ENCODE measurements at places on chromosomes 13 and 19. TPM values are rescaled to one million over a fixed set of nuclear protein-coding genes. Genes with fewer than 3 reads are reported as not detected.

ZNF227 gene
- 28.1 TPM for total RNA-seq

PEG3 gene
- 71.2 TPM for total RNA-seq

RPL36 gene
- total RNA-seq = 754 TPM

CELF5 gene
- total RNA-seq = 0.58 TPM

Data from metanephros (tissue), 2 donors.